Erythroblast (primary cell): ENCODE measurements at places on chromosomes 16 and 17.

GRCh38 chr16:65534121-65534528 lies 412.3 kb upstream of the CDH11 start:
- no peak for DNase-seq

GRCh38 chr17:39196241-39196807 lies 1.1 kb downstream of the CACNB1 start:
- DNase-seq: no peak

DNA sequence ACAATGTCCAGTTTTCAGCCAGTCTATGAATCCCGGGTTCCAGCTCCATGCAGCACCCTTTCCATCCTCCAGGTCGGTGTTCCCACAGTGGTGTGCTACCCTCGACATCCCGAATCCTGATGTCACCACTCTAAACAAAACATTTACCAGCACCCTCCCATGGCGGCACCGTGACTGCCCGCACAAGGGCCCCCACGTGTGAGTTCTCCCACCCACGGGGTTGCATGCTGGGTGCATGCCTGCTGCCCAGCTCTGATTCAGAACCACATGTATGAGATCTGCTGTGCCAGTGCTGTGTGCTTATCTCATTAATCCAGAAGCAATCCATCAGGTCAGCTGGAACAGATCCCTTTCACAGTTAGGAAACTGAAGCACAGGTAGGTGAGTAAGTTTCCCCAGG lies 57.4 kb downstream of the C16orf78 start:
- no peak for DNase-seq

GRCh38 chr16:63876103-63876502 lies 1245.8 kb downstream of the CDH11 start:
- DNase-seq: no peak

DNA sequence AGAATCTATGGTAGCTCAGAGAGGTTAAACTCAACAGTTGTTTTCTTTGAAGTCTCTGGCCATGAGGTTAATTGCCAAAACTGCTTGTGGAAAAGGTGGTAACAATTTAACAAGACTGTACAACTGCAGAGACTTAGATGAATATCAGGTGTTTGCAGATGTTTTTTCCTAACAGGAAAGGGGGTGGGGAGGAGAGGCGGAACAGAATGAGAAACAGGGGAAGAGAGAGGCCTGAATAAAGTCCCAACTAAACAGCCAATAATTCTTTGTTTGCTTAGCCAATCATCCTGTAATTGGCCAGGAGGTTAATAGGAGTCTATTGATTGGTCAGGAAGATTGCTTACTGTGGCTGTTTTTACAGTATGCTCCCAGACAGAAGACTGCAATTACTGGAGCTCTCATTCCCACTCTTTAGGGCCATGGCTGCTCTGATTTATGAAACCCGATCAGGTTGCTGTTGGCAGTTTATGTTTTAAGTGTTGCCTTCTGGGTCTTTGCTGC lies 249.7 kb upstream of the TBX2 start:
- no peak for DNase-seq

DNA sequence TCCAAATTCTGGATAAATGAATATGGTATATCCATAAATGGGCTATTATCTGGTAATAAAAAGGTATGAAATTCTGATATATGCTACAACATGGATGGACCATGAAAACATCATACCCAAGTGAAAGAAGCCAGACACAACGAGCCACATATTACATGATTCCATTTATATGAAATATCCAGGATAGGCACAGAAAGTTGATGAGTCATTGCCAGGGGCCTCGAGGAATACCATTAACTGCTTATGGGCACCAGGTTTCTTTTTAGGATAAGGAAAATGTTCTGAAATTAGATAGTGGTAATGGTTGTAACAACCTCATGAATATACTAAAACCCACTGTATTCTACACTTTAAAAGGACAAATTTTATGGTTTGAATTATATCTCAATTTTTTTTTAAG lies 123.2 kb downstream of the PITPNC1 start:
- DNase-seq: no peak

DNA sequence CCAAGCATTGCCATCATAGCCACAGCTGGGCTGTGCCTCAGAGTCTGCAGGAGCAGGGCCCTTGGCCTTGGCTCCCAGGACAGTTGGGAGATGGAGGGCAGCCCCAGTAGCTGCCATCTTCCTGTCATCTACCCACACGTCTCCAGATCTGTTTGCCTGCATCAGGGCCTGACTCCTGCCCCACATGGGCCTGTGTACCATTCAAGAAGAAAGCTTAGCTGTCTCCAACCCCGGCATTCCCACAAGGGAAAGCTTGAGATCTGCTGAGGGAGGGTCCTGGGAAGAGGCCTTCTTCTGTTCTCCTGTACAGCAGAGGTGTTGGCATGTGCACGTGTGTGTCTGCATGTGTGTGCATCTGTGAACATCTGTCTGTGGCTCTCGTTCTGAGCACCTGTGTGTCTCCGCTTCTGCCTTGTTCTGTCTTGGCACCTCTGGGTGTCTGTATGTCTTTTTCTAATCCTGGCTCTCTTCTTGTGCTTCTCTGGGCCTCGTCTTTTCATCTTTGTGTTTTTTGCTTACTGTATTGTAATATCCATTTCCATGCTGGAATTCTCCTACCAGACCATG lies 122.2 kb downstream of the MRM1 start:
- no peak for DNase-seq

DNA sequence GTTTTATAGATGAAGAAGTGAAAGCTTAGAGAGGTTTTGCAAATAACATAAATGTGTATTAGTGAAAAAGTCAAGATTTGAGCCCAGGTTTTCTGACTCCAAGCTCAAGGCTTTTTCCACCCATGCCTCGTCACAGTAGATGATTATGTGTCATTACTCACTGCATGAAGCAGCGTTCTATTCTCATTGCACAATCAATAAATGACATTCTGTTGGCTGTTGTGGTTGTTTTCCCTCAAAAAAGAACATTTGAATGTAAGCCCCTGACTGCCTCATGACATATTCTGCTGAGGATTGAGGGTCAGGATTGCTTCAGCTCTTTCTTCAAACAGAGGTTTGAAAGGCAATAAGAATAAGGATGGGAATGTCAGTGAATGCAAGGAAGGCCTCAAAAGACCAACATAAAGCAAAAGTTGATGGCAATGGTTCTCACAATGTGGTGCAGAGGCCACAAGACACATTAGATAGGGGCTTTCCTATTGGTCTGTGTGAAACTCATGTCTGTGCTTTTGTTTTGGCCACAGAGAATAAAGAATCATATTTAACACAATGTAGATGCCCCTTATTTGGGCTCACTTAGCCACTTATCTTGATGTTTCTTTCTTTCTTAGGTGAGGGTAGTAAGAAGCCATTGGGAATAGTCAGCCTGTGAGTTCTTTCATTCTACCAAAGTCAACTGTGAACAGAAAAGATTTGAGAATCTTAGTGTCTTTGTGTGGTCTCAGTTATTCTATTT lies 5.4 kb upstream of the MMD start:
- peak; percentile 3 for DNase-seq

- no peak for DNase-seq
These were observed 19.5 kb downstream of the PMM2 start for GRCh38 chr16:8816967-8817655.

DNA sequence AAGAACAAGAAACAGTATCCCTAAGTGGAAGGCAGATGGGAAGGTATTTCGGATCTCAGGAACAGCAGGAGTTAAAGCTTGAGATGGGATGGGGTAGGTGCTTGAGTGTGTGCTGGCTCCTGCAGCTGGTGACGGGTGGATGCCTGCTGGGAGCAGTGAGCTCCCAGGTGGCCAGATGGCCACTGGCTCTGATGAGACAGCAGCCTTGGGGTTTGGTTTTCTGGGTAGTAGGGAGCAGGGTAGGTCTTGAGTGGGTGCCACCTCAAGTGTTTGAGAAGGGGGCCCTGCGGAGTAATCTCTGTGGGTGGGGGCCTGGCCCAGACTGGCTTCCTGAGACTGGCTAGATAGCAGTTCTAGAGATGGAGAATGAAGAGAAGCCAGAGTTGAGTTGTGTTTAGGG lies 10.3 kb downstream of the EPN2 start:
- DNase-seq: peak; percentile 60

- DNase-seq: no peak
These were observed 197.6 kb downstream of the AATF start for GRCh38 chr17:37146086-37147064.

DNA sequence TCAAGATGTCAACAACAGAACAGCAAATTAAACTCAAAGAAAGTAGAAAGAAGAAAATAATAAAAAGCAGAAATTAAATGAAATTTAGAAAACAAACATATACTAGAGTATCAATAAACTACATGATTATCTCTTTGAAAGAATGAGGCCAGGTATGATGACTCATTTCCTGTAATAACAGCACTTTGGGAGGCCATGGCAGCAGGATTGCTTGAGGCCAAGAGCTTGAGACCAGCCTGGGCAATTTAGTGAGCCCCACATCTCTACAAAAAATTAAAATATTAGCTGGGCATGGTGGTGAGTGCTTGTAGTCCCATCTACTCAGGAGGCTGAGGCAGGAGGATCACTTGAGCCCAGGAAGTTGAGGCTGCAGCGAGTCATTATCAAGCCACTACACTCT lies 232.5 kb downstream of the RAB11FIP4 start:
- no peak for DNase-seq

DNA sequence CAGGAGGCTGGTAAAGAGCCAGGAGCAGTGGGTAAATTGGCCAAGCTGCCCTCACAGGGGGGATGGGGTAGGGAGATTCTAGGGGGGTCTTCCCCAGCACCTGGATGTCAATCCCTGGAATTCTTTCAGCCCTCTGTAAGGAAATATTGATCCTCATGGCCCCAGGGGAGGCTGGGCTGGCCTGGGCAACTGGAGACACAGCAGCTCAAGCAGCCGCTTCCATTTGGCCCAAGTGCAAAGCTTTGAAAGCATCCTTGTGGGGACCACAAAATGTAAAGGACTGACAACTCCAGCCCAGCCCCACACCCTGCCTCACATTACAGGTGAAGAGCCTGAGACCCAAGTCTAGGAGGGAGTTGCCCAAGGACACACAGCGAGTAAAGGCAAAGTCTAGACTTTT lies 39.4 kb upstream of the MRPS23 start:
- DNase-seq: no peak

DNA sequence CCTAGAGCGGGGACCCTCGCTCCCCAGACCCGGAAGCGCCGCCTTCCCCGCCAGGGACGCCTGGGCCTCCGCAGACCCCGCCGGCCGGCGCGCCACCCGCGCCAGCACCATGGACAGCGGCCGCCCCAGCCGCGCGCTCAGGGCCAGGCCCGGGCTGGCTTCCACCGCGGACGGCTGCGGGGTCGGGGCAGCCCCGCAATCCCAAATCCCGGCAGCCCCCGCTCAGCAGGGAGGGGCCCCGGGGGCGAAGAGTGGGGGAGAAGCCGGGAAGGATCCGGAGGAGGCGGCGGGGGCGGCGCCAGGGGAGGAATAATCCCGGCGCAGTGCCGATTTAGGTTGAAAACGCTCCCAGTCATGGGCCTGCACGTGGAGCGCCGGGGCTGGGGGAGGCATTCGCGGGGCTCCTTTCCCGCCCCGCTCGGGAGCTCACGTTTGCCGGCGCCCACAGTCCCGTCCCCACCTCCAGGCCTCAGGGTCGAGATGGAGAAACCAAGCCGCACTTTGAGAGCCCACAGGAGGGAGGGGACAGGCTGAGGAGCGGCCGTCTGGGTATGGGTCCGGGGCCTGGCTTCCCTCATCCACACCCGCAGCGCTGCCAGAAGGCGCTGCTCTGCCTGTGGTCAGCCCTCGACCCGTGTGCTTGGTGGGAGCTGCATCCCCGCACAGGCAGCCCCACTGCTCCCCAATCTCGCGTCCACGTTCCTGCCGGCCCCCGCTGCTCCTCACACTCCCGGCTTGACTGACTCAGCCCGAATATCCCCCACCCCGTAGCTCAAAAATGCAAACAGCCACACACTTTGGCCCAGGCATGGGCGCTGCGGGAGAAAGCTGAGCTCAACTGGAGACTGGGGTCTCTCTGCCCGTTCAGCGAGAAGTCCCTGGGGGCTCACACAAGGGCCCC lies 4.7 kb downstream of the FBXL16 start:
- peak; percentile 49 for DNase-seq

GRCh38 chr16:67883872-67884261 lies 818 bp upstream of the NRN1L start:
- DNase-seq: peak; percentile 56

GRCh38 chr16:69852815-69853214 lies 90.7 kb downstream of the WWP2 start:
- DNase-seq: no peak

GRCh38 chr16:19289811-19290485 lies 4.4 kb downstream of the CLEC19A start:
- no peak for DNase-seq
